ENCODE measurements at places on chromosomes 6 and 20.

GRCh38 chr6:6699741-6700367, 111.3 kb downstream of the LY86 start:
- no peak for DNase-seq

GRCh38 chr6:41022294-41022693, 16.7 kb downstream of the UNC5CL start:
- DNase-seq, result no peak

DNA sequence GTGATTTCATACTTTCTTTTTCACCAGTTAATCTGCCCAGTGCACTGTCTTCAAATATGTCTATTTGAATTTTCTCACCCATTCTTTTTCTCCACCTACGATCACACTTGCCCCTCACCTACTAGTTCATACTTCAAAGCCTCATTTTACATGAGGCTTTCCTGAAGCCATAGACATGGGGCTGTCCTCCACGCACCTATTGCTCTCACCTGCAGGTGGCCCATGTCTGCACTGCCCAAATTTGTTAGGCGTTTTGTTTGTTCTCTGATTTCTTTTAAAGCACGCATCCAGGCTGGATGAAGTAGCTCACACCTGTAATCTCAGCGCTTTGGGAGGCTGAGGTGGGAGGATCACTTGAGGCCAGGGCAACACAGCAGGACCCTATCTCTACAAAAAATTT, 106.8 kb upstream of the RIPOR2 start:
- no peak for DNase-seq

GRCh38 chr6:79610306-79611009, 20.7 kb upstream of the SH3BGRL2 start:
- no peak for DNase-seq

DNA sequence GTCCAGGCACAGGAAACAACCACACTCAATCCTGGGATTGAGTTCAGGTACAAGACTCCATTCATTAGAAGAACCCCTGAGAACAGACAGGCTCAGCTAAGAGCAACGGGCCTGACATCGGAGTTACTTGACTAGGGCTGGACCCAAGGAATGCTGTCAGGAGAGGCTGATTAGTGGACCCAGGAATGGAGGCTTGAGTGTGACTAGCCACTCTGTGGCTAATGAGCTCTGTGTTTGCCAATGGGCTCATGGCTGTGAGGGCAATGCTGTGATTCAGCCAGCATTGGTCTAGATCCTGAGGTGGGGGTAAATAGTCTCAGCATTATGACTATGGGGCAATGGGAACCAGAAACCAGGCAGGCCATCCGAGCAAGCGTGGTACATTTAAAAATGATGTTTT, 71.8 kb downstream of the RIOK1 start:
- no peak for DNase-seq

- no peak for DNase-seq
Measured at GRCh38 chr20:2713285-2713684, 20.7 kb downstream of the EBF4 start.

DNA sequence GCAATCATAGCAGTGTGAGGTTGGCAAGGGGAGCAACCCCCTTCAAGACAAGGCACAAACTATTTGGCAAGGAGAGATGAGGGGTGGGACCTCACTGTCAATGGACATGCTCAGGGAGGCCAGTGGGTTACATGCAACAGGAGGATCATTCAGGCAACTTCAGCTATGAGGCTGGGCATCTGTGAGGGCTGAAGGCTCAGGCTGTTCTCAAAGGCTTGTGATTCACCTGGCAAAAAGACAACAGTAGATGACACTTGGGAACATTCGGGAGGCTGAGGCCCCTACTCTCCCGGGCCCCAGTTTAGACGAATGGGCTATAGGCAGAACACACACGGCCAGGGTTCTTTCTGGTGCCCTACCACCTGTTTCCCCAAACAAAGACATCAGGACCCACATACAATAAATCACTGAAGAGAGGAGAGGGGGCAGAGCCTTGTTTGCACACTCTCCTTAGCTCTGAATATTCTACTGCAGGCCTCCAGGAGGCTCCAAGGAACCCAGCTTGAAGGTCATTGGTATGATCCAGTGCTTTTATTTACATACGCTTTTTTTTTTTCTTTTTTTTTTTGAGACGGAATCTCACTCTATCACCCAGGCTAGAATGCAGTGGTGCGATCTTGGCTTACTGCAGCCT, 7.9 kb downstream of the TUBB start:
- no peak for DNase-seq

- no peak for DNase-seq
Measured at GRCh38 chr6:108951351-108951953, 103.2 kb downstream of the ARMC2 start.

DNA sequence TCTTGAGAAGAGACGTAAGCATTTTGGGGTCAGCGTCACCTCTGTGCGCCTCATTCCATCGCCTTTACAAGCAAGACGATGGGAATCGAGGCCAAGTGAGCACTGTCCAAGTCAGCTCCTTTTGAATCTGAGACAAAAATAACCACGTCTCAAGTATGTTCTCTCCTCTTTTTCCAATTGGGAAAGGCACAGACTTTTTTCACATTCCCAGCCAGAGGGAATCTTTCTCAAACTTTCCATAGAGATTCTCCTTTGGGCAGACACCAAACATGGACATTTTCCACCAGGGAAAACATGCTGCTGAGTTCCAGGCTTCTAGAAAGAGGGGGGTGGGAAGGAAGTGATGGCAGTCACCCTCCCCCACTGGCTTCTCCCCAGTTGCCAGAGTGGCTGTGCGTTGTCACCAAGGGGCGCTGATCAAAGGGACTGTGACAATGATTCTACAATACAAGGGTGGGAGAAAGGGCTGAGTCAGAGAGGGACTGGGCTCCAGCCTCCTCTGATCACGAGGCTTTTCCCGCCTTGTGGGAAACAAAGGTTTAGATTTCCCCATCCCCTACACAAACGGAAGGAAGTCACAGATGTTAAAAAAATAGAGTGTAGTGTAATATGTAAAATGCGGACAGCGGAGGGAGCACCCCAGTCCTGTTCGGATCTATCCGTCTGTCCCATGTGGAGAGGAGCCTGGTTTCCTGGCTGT, 281.9 kb upstream of the RNF24 start:
- no peak for DNase-seq

- no peak for DNase-seq
Measured at GRCh38 chr6:155187106-155187505, 76.7 kb upstream of the CLDN20 start.

- peak; percentile 46 for DNase-seq
Measured at GRCh38 chr20:25296094-25297093, 48.5 kb downstream of the PYGB start.

DNA sequence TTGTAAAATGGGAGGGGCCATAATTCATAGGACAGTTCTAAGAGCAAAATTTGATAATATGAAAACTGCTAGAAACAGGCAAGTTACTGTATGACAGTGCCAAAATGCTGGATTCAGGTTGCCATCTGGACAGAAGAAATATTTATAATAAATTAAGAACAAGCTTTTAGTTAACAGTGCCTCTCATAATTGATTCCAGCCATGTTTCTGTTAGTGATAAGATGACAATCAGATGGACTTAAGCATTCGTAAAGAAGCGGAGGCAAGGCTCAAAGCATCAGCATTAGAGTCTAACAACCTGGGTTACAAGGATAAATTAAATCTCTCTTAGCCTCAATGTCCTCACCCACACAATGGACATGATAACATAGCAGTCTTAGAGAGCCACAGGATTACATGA, 61.0 kb downstream of the SESN1 start:
- no peak for DNase-seq

DNA sequence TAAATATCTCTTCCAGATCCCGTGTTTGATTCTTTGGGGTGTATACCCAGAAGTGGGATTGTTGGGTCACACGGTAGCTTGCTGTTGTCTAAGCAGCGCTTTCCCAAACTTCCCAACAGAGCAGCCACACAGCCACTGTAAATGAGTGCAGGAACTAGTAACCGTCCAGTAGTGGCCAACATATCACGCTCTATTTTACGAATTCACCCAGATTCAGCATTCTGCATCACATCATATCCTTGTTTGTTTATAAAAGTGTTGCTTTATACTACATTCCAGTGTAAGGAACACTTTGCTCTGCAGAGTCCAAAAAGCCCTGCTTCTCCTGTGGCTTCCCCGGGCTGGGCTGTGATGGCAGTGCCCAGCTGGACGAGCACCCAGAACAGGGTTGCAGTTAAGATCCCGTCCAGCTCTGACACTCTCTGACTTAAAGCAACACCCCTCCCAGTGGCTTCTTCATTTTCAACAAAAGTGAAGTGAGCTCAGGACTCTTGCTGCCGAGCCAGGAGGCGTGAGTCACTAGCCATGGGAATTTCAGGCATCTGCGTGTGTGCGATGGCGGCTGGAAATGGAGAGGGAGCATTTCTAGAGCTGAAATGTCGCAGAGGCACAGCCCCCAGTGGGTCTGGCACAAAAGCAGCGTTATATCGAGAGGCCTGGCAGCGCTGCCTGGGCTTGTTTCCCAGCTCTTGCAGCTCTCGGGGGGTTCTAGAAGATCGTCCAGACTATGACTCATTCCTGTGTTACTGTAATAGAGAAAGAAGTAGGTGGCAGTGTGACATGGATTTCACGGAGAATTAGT, 216.3 kb upstream of the ECI2 start:
- DNase-seq, result no peak

GRCh38 chr6:138455746-138456400, 43.4 kb downstream of the NHSL1 start:
- DNase-seq, result no peak

- DNase-seq, result no peak
Measured at GRCh38 chr20:57148263-57148662, 118.2 kb downstream of the BMP7 start.

DNA sequence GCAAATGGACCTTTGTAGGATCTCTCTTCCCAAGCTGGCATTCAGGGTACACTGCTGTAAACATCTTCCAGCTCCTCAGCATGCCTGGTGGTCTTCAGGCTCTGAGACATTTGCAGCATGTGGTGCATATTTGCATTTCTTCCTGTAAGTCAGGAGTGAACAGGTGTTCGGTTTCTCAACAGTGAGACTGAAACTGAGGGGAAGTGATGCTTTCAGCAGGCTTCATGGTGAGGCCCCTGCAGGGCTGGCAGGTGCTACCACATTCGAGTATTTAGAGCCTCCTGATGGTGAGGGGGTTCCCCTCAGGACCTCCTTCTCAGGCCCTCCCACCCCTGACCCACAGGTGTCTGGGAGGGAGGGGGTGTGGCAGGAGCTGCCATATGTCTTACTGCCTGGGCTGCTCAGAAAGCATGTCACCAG, 15.1 kb downstream of the MYBL2 start:
- DNase-seq, result no peak

Data from activated T-cell treated with anti-CD3 and anti-CD28 coated beads, Interleukin-2, amount 50 U/mL, for 24 hours (primary cell).